NCI-H1105 (cell line): ENCODE measurements at places on chromosomes 13 and 19.

GRCh38 chr19:38145623-38146022, 78.4 kb downstream of the DPF1 start:
- no peak for DNase-seq

GRCh38 chr19:36163813-36164212, 11.6 kb upstream of the COX7A1 start:
- DNase-seq: no peak

DNA sequence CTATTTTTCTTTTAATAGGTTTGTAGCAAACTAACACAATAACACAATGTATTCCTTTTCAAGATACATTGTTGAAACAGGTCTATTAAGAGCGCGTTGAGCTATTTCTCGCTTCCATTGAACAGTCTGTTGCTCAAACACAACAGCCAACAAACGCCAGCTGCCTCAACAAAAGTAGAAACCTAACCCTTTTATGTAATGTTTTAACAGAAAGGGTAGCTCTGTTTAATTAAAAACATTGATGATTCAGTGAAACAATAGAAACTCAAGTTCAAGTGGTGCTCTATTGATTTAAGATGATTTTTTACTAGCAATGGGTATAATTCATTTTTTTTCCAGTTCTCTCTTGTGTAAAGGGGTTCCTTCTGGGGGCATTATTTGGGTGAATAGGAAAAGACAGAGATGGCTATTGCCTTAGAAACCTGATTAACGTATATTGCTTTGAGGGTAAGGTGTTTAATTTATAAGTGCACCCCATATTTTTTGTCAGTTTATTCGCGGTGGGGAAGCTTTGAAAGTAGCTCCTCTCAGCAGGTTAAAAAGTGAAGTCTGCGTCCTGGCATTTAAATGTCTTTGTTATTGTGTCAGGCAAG, 14.9 kb downstream of the ZIC2 start:
- no peak for DNase-seq

GRCh38 chr13:114268344-114269280, 12.8 kb upstream of the UPF3A start:
- no peak for DNase-seq

- DNase-seq: peak; percentile 37
These were observed 62.5 kb upstream of the PDX1 start for GRCh38 chr13:27857282-27857681.

- DNase-seq: peak; percentile 3
These were observed 123.0 kb downstream of the SLC7A1 start for GRCh38 chr13:29472332-29472961.

GRCh38 chr19:2084993-2085720, 11.0 kb downstream of the MOB3A start:
- DNase-seq: no peak

- no peak for DNase-seq
These were observed 719 bp upstream of the GRK1 start for GRCh38 chr13:113666329-113666670.

- DNase-seq: peak; percentile 28
These were observed 928 bp upstream of the PNPLA6 start for GRCh38 chr19:7534531-7535046.

GRCh38 chr13:97191142-97191541, 31.0 kb upstream of the MBNL2 start:
- no peak for DNase-seq

- DNase-seq: no peak
These were observed 2.5 kb downstream of the SIGLEC7 start for GRCh38 chr19:51144482-51145045.

- no peak for DNase-seq
These were observed 18.6 kb upstream of the TNFAIP8L1 start for GRCh38 chr19:4620675-4621074.

DNA sequence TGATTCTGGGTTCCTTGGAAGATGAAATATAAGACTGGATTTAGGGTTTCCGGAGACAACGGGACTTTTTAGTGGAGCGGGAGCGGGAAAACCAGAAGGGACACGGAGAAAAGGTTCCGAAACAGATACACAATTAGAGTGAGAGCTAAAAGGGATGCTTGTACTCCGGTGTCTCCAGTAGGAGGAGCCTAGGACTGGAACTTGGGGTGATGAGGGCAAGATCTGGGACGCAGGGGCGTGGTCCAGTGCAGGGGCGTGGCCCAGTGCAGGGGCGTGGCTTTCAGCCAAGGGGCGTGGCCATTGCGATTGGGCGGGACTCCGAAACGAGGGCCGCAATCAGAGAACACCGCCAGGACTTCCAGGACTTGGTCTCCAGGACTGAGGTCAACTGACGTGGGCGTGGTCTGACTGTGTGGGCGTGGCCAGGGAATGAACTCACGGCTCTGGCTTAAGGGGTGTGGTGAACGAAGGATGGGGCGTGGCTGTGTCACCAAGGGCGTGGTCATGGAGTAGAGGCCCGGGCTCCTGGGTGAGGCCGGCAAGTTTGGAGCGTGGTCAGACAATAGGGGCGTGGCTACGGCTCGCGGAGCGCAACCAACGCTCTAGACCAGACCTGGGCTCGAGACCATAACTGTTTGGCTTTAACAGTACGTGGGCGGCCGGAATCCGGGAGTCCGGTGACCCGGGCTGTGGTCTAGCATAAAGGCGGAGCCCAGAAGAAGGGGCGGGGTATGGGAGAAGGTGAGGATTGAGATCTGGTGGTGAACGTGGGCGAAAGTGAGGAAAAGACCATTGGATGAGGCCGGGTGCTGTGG, at the start of gene DKKL1:
TSS of gene DKKL1 (plus strand) at position 610 of the 815 bp plus-strand sequence. CDS start at position 732, 122 bp downstream.
- DNase-seq: no peak

DNA sequence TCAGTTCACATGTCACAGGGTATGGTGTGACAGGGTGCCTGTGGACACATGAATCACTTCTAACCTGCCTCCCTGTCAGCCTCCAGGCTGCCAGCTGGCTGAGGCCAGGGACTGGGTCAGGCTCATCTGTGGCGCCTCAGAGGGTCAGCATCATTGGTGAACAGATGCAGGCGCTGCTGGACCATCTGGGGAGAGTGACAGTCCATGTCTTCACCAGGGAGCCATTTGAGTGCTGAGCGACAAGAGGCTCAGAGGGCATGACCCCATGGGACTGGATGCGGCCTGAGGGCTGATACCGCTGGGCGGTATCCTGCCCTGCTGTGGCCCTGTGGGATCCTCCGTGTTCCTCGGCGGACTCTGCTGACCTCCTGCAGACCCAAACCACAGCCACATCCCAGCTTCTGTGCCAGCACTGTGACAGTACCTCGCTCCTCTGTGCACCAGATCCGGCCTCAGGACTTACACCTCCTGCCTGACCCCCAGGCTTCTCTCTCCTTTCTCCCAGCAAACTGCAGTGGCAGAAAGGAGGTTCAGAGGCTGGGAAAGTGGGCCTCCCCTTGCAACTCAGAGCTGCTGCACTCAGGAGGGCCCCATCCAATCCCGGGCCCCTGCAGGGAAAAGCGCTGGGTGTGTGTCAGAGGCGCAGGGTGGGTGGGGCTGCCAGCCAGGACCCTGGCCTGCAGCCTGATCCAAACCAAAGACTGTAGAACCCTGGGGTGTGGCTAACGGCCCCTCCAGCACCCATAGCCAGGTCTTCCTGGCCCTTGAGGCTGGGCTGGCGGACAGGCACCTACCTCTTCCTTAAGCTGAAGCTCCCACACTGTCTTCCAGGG, 10.2 kb downstream of the ACTMAP start:
- DNase-seq: no peak

GRCh38 chr13:78779608-78780007, 120.7 kb upstream of the OBI1 start:
- peak; percentile 11 for DNase-seq

GRCh38 chr13:46896341-46897137, at the start of gene HTR2A:
Gene HTR2A, minus strand, starts transcription at chr13:46897053. Its CDS starts 1,147 bp downstream, at chr13:46895906.
- no peak for DNase-seq

GRCh38 chr13:74025369-74025768, 108.8 kb downstream of the KLF12 start:
- no peak for DNase-seq

DNA sequence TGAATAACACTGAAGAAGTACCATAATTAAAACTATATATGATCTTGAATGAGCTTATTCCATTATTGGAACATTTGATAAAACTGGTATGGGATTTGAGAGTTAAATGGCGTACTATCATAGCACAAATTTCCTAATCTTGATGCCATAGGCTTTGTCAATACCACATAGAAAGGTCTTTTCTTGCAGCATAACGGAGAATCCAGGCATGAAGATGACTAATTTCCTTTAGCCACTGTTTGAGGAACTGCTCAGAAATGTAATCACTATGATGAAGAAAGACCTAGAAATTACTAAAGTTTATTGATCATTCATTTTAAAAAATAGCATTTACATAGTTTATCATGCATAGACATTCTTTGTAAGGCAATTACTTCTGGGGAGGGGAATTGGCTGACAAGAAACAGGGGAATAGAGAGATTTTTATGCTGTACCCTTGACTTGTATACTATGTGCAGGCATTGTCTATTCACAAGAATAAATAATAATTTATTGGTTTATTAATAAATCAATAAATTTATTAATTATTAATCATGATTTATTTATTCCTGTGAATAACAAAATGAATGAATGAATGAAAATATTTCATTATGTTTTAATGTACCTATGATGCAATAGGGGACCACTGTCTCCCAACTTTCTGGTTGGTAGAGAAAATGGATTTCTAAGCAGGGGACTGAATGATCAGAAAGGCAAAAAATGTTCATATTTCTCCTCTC, 2676.6 kb downstream of the PCDH9 start:
- DNase-seq: no peak

DNA sequence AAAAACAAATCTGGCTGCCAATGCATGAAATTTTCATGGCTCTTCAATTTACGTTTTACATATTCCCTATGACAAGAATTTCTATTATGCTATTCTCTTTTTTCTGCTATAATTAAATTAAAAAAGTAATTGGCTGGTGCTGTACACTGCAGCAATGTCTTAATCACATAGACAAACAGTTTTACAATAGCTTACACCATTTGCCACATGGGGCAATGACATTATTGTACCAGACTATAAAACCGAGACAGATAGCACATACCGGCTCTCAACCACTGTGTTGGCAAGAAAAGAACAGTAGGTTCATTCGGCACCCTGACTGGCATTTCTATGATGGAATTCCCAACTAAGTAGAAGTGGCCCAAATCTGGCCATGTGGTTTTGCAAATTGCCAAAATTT, 67.7 kb downstream of the DACH1 start:
- no peak for DNase-seq

- DNase-seq: no peak
These were observed 24.5 kb upstream of the ZNF492 start for GRCh38 chr19:22609630-22610029.

- no peak for DNase-seq
These were observed 29.9 kb upstream of the ARGLU1 start for GRCh38 chr13:106597749-106598395.

- DNase-seq: no peak
These were observed 4.2 kb downstream of the RCBTB2 start for GRCh38 chr13:48528720-48529119.

DNA sequence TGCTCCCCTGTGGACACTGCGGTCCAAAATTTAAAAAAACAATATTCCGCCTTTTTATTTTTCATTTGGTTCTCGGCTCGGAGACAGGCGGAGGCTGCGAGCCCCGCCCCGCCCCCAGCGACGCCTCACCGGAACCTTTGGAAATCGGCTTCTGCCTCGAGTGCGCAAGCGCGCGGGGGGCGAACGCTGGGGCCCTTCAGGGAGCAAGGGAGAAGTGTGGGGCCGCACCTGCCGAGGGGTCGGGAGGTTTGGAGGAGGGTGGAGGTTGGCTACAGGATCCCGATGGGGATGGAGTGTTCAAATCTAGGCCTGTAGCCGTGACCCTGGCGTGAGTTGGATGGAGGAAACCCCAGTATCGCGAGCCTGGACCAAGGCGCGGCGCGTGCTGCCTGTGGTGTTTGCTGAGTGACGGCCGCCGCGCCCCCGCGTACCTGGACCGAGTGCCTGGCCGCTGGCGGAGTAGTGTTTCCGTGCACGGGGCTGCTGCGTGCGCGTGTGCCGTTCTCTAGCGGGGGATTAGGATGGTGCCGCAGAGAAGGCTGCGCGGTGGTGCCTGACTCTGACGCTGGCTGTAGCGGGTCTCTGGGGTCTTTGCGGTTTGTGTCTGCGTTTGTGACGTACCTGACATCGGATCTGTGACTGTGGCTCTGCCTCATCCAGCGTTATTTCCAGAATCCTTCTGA, 565 bp upstream of the ZFP30 start:
- DNase-seq: peak; percentile 57

DNA sequence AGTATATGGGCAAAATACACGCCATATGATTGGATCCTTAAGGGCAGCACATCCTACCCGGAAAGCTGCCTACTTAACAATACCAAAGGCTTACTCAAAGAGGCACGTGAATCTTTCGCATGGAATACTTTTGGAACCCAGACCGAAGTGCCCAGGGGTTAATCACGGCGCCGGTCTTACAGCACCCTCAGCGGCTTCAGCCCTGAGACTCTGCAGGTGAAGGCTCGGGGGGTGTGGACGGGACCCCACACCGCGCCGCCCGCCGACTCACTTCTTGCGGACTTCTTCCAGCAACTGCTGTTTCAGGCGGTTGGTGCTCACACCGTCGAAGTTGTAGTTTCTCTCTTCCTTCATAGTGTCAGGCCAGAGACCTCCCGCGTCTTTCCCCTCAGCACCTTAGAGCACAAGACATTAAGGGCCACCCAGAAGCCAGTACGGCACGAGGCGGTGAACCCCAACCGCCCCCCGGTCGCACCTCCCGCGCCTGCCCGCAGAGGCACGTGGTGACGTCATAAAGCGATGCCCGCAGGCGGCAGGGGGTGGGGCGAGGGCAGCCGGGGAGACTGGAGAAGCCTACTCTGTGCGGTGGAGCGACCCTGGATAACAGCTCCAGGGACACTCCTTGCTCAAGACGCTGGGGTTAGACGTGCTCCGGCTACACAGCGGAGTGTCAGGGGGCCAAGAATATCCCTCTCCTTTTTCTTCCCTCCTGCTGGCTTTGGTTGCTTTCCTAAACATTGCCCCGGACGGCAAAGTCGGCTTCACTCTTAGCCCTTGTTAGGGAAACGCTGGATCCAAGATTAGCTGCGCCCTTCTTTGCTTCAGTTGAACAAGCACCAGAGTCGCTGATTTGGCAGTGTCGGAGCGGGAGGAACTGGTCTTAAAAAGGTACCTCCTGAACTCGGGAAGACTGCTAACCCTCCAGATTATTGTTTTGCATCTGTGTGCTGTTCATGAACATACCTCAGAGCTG, at the start of gene CCDC169:
TSS of gene CCDC169 (minus strand) at position 449 of the 973 bp plus-strand sequence. CDS start at position 354, 95 bp downstream.
- DNase-seq: peak; percentile 37

GRCh38 chr19:3591876-3592613, 6.8 kb downstream of the GIPC3 start:
- DNase-seq: no peak

GRCh38 chr13:45768656-45769479, 66.7 kb downstream of the CBY2 start:
- DNase-seq: no peak

GRCh38 chr13:49958321-49958720, 22.2 kb upstream of the SPRYD7 start:
- DNase-seq: no peak

DNA sequence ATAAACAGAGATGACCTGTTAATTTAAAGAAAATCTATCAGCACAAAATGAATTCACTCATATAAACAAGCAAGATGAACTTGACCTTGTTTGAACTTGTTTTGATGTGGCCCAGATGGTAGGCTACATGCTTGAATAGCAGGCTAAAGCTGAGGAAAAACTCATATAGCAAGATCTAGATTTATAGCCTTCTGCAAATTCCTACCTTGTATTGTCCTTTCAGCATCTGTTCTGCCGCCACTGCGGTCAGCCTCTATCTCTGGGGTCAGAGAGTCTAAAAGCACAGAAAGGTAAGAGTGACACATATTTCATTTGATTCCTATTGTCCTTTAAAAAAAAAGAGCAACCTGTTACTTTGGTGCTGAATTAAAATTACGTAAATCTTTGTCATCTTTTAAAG, 392.1 kb downstream of the DACH1 start:
- DNase-seq: no peak
